Adrenal gland (tissue), 19 donors: ENCODE measurements at places on chromosomes 7 and 10. TPM values are rescaled to one million over a fixed set of nuclear protein-coding genes. Genes with fewer than 3 reads are reported as not detected.

The UNCX gene
- polyA plus RNA-seq, result not detected

The MCM10 gene
- 0.20 TPM for polyA plus RNA-seq

The HYCC1 gene
- 4.3 TPM for polyA plus RNA-seq

- DNase-seq, result no peak
Observed at GRCh38 chr7:3481435-3481834, 180.4 kb downstream of the SDK1 start.

GRCh38 chr10:99945263-99945662 is 64.5 kb downstream of the DNMBP start:
- DNase-seq, result peak; percentile 59

GRCh38 chr10:98088186-98088971 is 46.1 kb upstream of the R3HCC1L start:
- DNase-seq, result no peak

DNA sequence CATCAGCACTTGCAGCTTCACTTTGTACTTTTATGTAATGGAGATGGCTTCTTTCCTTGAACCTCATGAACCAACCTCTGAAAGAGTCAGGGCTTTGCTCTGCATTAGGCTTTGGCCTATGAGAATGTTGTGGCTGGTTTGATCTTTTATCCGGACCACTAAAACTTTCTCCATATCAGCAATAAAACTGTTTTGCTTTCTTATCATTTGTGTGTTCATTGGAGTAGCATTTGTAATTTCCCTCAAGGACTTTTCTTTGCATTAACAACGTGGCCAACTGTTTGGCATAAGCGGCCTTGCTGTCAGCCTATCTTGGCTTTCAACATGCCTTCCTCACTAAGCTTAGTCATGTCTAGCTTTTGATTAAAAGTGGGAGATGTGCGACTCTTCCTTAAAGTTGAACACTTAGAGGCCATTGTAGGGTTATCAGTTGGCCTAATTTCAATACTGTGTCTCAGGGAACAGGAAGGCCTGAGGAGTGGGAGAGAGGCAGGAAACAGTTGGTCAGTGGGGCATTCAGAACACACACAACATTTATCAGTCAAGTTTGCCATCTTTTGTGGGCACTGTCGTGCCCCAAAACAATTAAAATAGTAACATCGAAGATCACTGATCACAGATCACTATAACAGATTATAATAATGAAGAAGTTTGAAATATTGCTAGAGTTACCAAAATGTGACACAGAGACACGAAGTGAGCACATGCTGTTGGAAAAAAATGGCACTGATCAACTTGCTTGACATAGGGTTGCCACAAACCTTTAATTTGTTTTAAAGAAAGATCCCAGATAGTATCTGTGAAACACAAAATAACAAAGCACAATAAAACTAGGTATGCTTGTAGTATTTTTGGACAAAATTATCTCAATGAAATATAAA is 64.7 kb downstream of the NRF1 start:
- peak; percentile 63 for DNase-seq

GRCh38 chr10:63671317-63671937 is 150.2 kb downstream of the REEP3 start:
- no peak for DNase-seq

GRCh38 chr7:94289071-94289470 is 105.6 kb upstream of the COL1A2 start:
- DNase-seq, result peak; percentile 70

DNA sequence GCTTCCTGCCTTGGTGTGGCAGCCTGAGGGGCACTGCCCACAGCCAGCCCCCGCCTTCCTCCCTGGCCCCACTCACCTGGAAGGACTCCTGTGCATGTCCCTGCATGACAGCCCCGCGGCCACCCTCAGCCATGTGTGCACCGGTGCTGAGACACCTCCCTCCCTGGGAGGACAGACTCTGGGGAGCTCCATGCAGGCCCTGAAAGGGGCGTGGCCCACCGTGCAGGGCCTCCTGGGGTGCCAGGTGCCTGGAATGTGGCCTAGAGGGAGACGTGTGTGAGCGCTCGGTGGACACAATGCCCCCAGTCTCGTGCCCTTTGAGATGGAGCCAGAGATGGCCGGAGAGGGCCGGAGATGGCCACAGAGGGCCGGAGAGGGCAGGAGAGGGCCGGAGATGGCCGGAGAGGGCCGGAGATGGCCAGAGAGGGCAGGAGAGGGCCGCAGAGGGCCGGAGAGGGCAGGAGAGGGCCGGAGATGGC is 59.1 kb upstream of the PPP2R2D start:
- no peak for DNase-seq

- DNase-seq, result no peak
Observed at GRCh38 chr7:92460109-92460508, 12.8 kb downstream of the GATAD1 start.

DNA sequence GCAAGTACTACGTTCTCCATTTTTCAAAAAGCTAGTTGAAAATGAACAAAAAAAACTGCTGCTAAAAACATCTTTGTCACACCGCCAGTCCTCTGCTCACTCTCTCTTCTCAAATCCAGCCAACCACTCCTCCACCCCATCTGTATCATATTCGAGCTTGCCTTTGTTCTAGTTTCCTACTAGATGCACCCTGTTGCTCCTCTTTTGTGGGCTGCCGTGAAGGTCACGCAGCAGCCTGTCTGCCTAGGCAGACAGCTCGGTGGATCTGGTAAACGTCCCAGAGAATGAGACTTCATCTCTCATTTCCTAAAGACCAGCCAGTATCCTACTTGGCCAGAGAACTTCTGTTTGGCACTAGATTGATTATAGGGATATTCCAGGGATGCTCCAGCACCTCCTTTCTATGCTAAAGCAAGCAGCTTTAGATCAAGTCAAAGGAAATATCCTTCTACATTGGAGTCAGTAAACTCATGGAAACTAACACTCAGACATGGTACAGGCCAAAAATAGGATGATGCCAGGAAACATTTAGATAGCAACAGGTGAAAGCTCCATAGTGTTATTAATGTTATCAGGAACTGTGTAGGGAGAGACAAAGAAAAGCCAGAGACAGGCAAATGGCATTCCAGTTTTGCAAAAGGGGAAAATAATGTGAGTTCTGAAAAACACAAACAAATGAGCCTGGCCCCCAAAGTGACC is 8.7 kb upstream of the PLXNA4 start:
- DNase-seq, result no peak

- no peak for DNase-seq
Observed at GRCh38 chr10:70563230-70563629, 39.3 kb downstream of the PRF1 start.

DNA sequence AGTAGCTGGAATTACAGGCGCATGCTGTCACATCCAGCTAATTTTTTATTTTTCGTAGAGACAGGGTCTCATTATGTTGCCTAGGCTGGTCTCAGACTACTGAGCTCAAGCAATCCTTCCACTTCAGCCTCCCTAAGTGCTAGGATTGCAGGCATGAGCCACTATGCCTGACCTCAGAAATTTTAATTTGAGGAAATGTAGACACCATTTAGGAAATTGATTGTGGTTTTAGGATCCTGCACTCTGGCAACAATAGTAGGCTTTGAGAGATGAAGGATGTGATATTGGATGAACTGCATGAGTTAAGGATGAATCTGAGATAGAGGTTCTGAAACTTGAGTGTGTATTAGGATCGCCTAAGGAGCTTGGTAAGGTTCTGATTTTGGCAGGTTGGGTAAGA is 66.5 kb downstream of the PPP1R9A start:
- no peak for DNase-seq

DNA sequence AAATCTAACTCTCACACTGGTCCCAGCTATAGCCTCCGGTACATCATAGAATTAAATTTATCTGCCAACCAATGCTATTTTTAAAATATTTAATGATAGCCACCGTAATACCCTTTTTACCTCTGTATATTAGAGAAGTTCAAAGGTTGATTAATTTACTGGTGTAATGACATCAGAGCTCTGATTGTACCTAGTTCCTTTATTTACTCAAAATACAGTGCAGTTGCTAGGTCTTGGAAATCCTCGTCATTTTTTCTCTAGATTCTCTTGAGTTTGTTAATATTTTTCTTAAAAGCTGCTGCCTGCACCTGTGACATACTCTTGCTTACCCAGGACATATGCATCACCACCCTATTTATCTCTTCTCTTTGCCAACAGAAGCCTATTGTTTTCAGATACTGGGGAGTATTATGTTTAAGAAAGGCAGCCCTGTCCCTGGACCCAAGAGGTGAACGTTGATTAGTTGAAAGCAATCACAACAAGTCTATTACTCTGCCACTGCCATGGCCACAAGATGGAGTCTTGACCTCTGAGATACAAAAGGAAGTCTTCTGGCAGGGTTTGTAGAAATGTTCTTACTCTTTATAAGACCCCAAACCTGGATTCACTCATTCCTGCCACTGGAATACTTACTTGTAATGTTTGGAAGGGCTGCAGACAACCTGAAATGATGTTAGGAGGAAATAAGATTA is 25.6 kb upstream of the TMEM26 start:
- DNase-seq, result no peak

- no peak for DNase-seq
Observed at GRCh38 chr10:5628451-5629302, 37.7 kb downstream of the ASB13 start.
